ENCODE measurements at places on chromosomes 16 and 17.
A peak's percentile ranks its signal among the peaks of the same experiment; 100 is the strongest.

GRCh38 chr17:19663097-19663496 lies 14.5 kb downstream of the ALDH3A2 start:
- no peak for DNase-seq
- peaks cover 54% of the 10 kb centered on the region for H3K36me3 ChIP-seq
- no peak overlapping the region for H3K27ac ChIP-seq
- no peaks in the 10 kb centered on the region for H3K27me3 ChIP-seq
- peaks cover 20% of the 10 kb centered on the region for H3K4me1 ChIP-seq

DNA sequence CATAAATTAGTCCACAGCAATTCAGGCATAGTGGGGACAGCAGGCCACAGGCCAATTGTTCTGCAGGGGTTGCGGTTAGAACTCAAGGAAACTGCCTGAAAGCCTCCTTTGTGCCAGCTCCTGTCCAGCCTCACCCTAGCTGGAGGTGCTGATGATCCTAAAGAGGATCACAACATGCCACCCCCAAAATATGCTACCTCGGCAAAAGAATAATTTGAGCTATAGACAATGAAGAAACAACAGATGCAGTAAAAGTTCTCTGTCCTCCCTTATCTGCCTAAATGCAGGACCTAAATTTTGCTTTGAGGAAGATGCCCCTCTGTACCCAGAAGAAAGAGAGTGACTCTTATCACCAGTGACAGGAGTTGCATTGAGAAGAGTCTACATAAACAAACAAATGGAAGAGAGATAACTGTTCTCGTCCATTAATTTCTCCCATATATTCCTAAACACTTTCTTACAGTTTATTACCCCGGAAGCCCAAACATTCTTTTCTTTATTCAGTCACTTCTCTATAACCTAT lies 14.7 kb downstream of the ALOX15 start:
- no peak overlapping the region for H3K4me3 ChIP-seq
- no peaks in the 10 kb centered on the region for H3K27me3 ChIP-seq
- H3K27ac ChIP-seq, result no peak overlapping the region
- H3K36me3 ChIP-seq, result no peaks in the 10 kb centered on the region

DNA sequence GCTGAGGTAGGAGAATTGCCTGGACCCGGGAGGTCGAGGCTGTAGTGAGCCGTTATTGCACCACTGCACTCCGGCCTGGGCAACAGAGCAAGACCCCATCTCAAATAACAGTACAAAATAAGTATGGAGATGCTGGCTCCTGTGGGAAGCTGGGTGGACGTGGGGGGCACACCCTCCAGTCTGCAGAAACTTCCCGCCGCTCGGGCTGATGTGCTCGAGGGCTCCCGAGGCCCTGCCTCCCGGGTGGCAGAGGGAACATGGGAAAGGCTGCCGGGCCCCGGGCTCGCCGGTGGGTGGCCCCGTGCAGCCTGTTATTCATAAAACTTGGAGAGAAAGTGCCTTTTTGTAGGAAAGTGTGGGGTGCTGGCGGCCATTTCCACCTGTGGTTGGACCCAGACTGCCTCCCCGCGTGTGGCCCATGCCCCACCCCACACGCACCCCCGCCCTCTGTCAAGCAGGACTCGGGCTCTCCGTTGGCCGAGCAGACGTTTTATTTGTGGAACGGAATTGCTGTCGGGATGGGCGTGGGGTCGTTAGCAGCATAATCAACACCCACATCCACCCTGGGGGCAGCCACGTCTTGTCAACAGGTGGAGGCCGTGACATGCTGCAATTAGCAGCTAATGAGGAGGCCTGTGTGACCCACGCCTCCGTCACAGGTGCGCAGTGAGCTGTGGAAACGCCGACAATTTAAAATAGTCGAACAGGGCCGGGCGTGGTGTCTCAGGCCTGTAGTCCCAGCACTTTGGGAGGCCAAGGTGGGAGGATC lies 7.4 kb upstream of the CIAO3 start:
- no peaks in the 10 kb centered on the region for H3K4me1 ChIP-seq
- H3K27ac ChIP-seq, result no peak overlapping the region
- H3K36me3 ChIP-seq, result no peaks in the 10 kb centered on the region
- H3K4me3 ChIP-seq, result no peak overlapping the region

- peak overlapping the region; percentile 50 for H3K4me3 ChIP-seq
- H3K27ac ChIP-seq, result no peak overlapping the region
- H3K27me3 ChIP-seq, result peaks cover 89% of the 10 kb centered on the region
- no peaks in the 10 kb centered on the region for H3K36me3 ChIP-seq
- H3K4me1 ChIP-seq, result no peaks in the 10 kb centered on the region
Measured at GRCh38 chr16:85986931-85987749, 88.2 kb downstream of the IRF8 start.

DNA sequence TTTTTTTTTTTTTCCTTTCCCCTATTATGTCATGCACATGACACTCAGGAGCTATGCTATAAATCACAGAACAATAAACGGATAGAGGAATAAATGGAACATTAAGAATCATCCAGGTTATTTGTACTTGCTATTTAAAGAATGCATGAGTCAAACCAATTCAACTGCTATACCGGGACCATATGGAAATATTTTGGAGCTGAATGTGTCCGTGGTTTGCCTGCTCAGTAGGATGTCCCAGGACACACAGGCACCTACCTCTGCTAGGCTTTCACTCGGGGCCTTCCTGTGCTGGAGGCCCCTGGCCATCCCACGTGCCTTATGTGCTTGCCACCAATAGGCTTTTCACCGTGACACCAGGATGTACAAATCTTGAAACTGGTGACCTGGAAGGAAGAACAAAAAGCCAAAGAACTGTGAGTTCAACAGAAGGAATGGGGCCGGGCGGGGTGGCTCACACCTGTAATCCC lies 15.3 kb upstream of the SEC14L1 start:
- peaks cover 64% of the 10 kb centered on the region for H3K4me1 ChIP-seq
- no peaks in the 10 kb centered on the region for H3K36me3 ChIP-seq
- peak; percentile 99 for DNase-seq
- H3K4me3 ChIP-seq, result no peak overlapping the region

GRCh38 chr16:24119807-24120206 lies 136.3 kb upstream of the CACNG3 start:
- no peak for DNase-seq
- peaks cover 30% of the 10 kb centered on the region for H3K27me3 ChIP-seq
- H3K4me3 ChIP-seq, result no peak overlapping the region
- no peaks in the 10 kb centered on the region for H3K4me1 ChIP-seq

DNA sequence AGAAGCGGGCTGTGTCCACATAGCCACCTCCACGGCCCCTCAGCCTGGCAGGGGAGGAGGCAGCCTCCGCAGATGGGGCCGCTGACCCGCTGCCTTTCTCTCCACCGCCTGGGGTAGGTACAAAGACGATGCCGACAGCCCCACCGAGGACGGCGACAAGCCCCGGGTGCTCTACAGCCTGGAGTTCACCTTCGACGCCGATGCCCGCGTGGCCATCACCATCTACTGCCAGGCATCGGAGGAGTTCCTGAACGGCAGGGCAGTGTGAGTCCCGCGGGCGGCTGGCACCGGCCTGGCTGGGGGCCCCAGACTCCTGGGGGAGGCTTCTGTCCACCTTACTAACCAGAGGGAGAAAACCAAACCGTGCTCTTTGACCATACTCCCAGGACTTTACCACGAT lies 27.9 kb downstream of the MGRN1 start:
- H3K27me3 ChIP-seq, result no peaks in the 10 kb centered on the region
- no peak overlapping the region for H3K27ac ChIP-seq
- no peaks in the 10 kb centered on the region for H3K36me3 ChIP-seq
- no peak for DNase-seq
